ENCODE measurements at places on chromosomes 5 and 9.

GRCh38 chr5:157947156-157947555 is 88.2 kb upstream of the CLINT1 start:
- no peak for DNase-seq
- peaks cover 3% of the 10 kb centered on the region for H3K4me1 ChIP-seq
- no peak overlapping the region for H3K27ac ChIP-seq
- no peak overlapping the region for H3K4me3 ChIP-seq
- no peaks in the 10 kb centered on the region for H3K36me3 ChIP-seq

DNA sequence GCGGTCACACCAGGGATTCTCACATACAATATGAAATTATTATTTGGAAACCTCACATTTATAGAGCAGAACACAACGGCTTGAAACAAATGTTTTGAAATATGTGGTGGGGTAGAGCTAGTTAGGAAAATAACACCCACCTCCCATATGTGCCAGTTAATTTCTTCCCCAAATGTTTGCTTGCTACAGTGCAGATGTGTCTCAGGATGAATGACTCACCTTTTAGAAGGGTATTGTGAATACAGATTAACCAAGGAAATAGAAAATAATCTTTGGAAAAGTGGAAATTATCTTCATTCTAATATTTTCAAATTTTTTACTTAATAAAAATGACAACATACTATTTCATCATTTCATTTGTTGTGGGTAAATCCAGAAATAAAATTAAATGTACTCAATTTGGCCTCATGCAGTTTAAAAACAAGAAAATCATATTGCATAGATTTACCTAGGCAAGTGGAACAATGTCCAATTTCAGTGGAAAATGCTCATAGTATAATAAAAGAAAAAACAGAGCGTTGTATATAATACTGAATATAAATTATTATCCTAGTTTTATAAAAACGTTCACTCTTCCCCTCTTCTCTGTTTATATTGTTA is 39.3 kb upstream of the RICTOR start:
- H3K27ac ChIP-seq: no peak overlapping the region
- H3K27me3 ChIP-seq: no peaks in the 10 kb centered on the region
- H3K4me1 ChIP-seq: no peaks in the 10 kb centered on the region
- no peaks in the 10 kb centered on the region for H3K36me3 ChIP-seq
- H3K4me3 ChIP-seq: no peak overlapping the region

DNA sequence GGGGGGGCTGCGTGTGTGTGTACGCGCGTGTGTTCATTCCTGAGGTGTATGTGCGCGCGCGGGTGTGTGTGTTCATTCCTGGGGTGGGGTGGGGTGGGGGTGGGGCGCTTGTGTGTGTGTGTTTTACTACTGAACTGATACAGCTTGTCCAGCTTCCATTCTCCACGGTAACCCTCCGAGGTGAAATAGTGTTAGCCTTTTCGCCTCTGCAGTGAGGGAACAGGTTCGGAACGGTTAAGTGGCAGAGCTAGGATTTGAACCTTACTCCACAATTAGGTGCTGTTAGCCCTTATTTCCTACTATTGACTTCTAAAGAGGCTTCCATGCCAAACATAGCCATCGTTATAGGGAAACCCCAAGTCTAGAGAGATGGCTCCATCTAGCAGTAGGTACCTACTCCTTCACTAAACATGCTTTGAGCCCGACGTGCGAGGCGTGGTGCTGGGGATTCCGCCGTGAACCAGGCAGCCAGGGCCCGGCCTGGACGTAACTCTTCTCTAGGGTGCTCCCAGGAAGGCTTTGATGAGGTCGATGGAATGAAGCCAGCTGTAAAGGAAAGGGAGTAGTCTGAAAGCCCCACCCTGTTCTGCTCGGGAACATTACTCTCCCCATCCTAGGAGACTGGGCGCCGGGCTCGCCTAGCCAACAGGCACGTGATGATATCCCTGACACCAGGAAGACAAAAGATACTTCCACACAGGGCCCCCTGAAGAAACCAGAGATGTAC is 782 bp upstream of the SKP1 start:
- DNase-seq: peak; percentile 19
- peaks cover 17% of the 10 kb centered on the region for H3K4me1 ChIP-seq
- H3K27me3 ChIP-seq: no peaks in the 10 kb centered on the region
- H3K36me3 ChIP-seq: peaks cover 6% of the 10 kb centered on the region
- H3K4me3 ChIP-seq: peak overlapping the region; percentile 76

- no peaks in the 10 kb centered on the region for H3K36me3 ChIP-seq
- H3K27me3 ChIP-seq: no peaks in the 10 kb centered on the region
- H3K4me3 ChIP-seq: no peak overlapping the region
Measured at GRCh38 chr5:122258241-122258640, 53.8 kb upstream of the SNCAIP start.

DNA sequence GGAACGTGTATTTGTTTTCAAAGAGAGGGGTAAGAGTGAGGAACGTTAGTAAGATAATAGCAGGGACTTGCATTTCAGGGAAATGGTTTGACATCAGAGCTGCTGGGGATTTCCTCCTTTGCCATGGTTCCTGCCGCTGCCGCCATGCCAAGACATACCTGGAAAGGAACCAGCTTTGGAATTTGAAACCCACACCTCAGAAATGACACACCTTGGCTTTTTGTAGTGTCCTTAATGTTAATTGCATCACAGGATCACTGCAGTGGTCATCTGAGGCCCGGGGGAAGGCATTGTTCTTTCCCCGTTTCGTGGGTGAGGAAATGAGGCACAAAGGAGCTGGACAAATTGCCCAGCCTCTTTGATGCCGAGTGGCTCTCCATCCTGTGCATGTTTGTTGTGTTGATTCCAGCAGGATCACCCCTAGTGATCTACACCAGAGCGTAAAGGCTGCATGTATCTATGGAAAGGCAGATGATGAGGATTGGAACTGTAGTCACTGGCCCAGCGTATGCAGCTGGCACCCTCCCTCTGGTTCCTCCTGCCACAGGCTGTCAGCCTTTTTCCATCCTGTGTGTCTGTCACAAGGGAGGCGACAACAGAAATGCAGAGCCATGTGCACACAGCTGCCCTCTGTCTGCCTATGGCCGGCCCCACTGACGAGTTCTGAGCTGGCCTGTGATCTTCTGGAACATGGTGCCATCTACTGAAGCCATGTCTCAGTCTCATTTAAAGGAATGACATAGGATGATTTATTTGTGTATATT is 37.8 kb downstream of the SLC46A2 start:
- no peaks in the 10 kb centered on the region for H3K36me3 ChIP-seq
- H3K4me3 ChIP-seq: no peak overlapping the region
- no peak overlapping the region for H3K27ac ChIP-seq
- H3K4me1 ChIP-seq: peaks cover 13% of the 10 kb centered on the region
- H3K27me3 ChIP-seq: no peaks in the 10 kb centered on the region
- DNase-seq: no peak

- no peak overlapping the region for H3K27ac ChIP-seq
- H3K4me3 ChIP-seq: no peak overlapping the region
- no peak for DNase-seq
- H3K4me1 ChIP-seq: peaks cover 10% of the 10 kb centered on the region
- H3K36me3 ChIP-seq: no peaks in the 10 kb centered on the region
- no peaks in the 10 kb centered on the region for H3K27me3 ChIP-seq
Measured at GRCh38 chr5:158313733-158314464, 455.0 kb upstream of the CLINT1 start.

DNA sequence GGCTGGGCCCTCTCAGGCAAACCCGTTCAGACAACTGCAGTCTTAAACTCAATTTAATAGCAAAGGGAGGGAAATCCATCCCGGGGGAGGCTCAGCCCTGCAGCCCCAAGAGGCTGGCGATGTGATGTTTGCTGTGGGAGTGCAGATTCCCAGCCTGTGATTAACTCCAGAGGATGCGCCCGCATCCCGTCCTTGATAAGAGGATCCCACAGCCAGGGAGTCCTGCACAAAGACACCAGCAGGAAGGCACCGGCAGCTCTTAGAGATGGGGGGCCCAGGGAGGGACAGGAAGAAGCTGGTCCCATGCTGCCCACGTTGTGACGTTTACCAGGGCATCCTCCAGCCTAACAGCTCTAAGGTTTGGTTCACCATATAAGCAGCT is 64.7 kb downstream of the MRPL36 start:
- H3K27ac ChIP-seq: no peak overlapping the region
- no peak overlapping the region for H3K4me3 ChIP-seq

- DNase-seq: no peak
- H3K27me3 ChIP-seq: no peaks in the 10 kb centered on the region
- no peaks in the 10 kb centered on the region for H3K36me3 ChIP-seq
- H3K4me3 ChIP-seq: no peak overlapping the region
- no peaks in the 10 kb centered on the region for H3K4me1 ChIP-seq
Measured at GRCh38 chr5:162911873-162912272, 525.5 kb upstream of the CCNG1 start.

DNA sequence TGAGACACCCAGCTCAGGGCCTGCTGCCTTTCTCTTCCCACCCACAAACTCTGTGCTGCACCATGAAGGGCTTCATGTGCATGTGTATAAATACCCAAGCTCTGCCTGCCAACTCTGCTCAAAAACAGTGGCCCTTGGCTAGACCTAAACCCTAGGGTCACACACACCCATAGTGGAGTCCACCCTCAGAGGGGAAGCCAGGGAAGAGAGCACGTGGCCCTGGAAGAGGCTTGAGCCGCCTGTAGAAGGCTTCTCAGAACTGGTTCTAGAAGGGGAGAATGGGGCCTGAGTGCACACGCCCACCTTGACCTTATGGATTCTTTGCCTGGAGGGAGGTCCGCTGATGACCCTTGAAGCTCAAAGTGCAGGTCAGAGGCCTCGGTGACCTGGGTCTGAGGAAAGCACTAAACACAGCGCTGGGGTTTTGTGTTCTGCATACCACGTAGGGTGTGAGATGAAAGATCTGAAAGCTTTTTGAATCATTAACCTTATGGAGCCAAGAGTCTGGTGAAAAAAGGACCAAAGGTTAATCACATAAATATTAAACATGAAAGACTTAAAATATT is 60.6 kb downstream of the CYFIP2 start:
- no peaks in the 10 kb centered on the region for H3K27me3 ChIP-seq
- H3K36me3 ChIP-seq: no peaks in the 10 kb centered on the region
- H3K4me3 ChIP-seq: no peak overlapping the region
- H3K4me1 ChIP-seq: no peaks in the 10 kb centered on the region
- DNase-seq: no peak
- H3K27ac ChIP-seq: no peak overlapping the region

- no peak overlapping the region for H3K4me3 ChIP-seq
- H3K4me1 ChIP-seq: no peaks in the 10 kb centered on the region
- H3K36me3 ChIP-seq: no peaks in the 10 kb centered on the region
- no peak overlapping the region for H3K27ac ChIP-seq
- H3K27me3 ChIP-seq: no peaks in the 10 kb centered on the region
- no peak for DNase-seq
Measured at GRCh38 chr9:76255781-76256455, 138.3 kb downstream of the RFK start.

DNA sequence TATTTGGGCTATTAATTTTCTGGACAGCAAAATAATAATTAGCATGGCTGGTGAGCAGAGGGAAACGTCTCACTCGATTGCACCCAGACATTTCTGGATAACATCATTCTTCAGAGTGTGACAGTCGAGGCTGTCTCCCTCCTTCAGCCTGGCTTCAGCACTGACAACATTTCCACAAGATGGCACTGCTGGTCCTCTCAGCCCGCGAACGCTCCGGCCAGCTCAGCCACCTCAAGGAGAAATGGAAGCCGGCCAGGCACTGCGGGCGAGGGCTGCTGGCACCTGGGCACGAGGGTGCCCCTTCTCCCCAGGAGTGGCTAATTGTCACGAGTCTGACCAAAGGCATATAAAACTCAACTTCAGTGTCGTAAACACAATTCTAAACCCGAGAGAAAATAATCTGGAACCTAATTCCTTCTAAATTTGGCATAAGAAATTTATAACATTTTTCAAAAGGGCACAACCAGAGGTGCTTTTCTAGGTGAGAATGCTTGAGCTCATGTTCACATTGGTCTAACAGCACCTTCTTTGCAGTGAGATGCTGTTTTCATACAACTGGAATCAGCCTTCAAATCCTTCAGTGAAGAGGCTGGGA is 65.9 kb downstream of the DAP start:
- DNase-seq: peak; percentile 72
- no peaks in the 10 kb centered on the region for H3K27me3 ChIP-seq
- no peak overlapping the region for H3K4me3 ChIP-seq
- H3K27ac ChIP-seq: no peak overlapping the region

GRCh38 chr9:123361086-123361730 is 5.2 kb downstream of the CRB2 start:
- peak overlapping the region; percentile 21 for H3K4me3 ChIP-seq
- no peaks in the 10 kb centered on the region for H3K27me3 ChIP-seq
- H3K4me1 ChIP-seq: peaks cover 63% of the 10 kb centered on the region
- no peaks in the 10 kb centered on the region for H3K36me3 ChIP-seq
- no peak for DNase-seq
- H3K27ac ChIP-seq: no peak overlapping the region

DNA sequence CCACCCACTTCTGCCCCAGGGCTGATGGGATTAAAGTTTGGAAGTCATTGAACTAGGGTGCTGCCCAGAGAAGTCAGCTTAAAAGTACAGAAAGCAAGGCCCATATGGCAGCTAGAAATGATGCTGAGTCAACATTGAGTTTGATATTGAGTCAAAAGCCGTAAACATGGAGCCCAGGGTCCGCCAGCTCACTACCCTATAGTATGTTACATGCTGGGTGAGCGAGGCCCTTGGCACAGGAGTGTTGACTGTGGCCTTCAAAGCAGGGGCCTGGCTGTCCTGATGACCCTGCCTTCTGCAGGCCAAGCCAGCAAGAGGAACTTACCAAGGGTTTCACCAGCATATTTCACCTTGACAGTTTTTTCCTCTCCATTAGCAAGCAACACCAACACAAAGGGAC is 222.5 kb downstream of the GRIA1 start:
- DNase-seq: no peak
- H3K27ac ChIP-seq: no peak overlapping the region
- no peak overlapping the region for H3K4me3 ChIP-seq
- no peaks in the 10 kb centered on the region for H3K36me3 ChIP-seq

GRCh38 chr9:95181226-95181818 is 136.2 kb downstream of the FANCC start:
- H3K4me1 ChIP-seq: peaks cover 4% of the 10 kb centered on the region
- no peaks in the 10 kb centered on the region for H3K36me3 ChIP-seq

DNA sequence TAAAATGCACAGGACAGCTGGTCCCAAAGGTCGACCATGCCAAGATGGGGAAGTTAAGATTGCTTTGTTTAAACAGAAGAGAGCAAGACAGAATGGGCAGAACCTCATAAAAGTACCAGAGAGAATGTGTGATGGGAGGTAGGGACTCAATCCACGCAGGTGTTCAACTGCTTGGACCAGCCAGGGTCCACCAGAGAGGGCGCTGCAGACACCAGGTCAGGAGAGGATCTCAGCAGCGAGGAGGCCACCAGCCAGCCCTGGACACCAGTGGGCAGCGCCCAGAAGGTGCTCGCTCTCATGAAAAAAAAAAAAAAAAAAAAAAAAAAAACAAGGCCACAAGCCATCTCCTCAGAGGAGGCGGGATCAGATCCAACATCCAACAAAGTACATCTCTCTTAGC is 81.8 kb downstream of the SHC3 start:
- H3K27ac ChIP-seq: no peak overlapping the region
- no peaks in the 10 kb centered on the region for H3K4me1 ChIP-seq
- H3K4me3 ChIP-seq: no peak overlapping the region
- no peaks in the 10 kb centered on the region for H3K27me3 ChIP-seq

DNA sequence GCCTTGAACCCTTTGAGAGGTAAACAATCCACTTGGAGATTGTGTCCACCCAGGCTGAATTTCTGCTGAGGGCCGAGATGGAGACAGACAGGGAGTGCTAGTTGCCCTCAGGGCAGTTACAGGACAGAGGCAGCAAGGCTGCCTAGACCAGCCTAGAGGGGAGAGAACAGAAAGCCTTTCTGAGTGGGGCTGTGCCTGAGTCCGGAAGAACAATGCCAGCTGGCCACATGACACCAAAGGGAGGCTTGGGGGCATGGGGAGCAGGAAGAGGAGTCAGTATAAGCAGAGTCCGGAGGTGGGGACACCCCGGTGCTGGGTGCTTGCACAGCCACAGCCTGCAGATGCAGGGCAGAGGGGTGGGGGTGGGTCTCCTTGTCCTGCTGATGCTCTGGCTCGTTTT is 145.7 kb downstream of the CFAP90 start:
- H3K27ac ChIP-seq: no peak overlapping the region
- peaks cover 5% of the 10 kb centered on the region for H3K4me1 ChIP-seq
- no peaks in the 10 kb centered on the region for H3K36me3 ChIP-seq
